T-cell (primary cell): ENCODE measurements at places on chromosomes 4 and X.
A peak's percentile ranks its signal among the peaks of the same experiment; 100 is the strongest.

- no peak for DNase-seq
These were observed 331.7 kb upstream of the ADGRL3 start for GRCh38 chr4:60868232-60868960.

DNA sequence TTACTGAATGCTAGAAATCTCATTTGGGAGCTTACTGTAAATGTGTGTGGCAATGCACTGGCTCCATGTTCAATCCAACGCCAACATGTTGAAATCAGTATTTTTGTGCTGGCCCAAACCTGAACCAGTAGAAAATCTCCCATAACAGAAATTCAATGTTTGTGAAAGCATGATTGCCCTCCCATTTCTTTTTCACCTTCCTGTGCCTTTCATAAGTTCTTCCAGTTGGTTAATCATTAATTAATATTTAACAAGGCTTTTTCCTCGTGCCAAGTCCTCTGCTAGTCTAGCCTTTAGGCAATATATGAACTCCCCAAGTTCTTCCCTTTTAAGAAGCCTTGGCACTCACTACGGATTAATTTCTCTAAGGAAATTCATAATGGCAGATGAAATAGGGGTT, 1.3 kb upstream of the PLS3 start:
- DNase-seq, result no peak

DNA sequence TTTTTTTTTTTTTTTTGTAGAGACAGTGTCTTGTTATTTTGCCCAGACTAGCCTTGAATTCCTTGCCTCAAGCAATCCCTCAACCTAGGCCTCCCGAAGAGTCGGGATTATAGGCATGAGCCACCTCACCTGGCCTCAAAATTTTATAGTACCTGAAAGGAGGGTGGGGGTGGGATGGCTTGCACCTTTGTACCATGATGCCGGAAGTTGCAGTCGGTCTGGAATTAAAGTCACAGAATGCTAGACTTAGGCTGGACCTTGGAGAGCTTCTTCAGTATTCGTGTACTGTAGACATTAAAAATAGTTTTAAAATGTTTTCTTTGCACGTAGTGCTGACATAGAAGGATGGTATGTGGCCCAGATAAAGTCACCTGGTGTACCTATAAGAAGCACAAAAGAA, 280.9 kb downstream of the STIM2 start:
- no peak for DNase-seq

GRCh38 chr4:159229164-159229563, 126.3 kb downstream of the RAPGEF2 start:
- DNase-seq, result no peak

DNA sequence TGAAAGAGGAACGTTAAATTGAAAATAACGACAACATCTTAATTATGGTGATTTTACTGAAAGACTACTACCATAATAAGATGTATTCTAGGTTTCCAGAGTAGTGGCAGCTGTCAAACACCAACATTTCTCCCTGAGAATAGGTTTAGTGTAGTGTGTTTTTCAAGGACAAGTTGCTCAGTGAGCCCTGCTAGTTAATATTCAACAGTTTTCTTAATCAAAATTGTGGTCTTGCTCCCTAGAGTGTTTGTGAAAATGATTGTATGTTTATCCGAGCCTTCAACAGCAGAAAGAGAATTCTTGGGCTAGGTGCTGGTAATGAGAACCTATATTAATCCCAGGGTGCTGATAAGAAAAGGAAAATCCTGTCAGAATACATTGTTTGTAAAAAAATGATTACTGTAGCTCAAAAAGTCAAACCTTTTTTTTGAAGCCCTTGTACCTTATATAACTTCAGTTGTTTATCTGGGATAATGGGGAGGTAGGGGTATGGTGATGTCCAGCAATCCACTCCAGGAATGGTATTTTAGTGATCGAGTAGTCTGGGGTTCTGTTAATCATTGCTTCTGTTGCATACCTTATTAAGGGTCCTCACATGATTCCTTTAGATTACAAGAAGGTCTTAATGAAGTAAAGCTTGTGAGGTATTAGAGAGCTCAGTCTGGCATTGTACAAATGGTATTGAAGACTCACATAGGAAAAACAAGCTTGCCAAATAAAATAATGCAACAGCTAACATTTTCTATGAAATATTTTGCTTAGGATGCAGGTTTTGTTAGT, 110.7 kb downstream of the CCSER1 start:
- no peak for DNase-seq

DNA sequence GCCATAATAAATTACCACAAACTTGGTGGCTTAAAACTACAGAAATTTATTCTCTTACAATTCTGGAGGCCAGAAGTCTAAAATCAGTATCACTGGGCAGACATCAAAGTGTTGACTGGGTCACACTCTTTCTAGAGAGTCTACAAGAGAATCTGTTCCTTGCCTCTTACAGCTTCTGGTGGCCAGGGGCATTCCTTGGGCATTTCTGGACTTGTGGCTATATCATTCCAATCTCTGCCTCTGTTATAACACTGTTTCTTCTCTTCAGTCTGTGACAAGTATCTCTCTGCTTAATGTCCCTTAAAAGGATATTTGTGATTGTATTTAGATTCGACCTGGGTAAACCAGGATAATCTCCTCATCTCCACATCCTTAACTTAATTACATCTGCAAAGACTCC, 207.3 kb upstream of the DCAF8L1 start:
- no peak for DNase-seq

DNA sequence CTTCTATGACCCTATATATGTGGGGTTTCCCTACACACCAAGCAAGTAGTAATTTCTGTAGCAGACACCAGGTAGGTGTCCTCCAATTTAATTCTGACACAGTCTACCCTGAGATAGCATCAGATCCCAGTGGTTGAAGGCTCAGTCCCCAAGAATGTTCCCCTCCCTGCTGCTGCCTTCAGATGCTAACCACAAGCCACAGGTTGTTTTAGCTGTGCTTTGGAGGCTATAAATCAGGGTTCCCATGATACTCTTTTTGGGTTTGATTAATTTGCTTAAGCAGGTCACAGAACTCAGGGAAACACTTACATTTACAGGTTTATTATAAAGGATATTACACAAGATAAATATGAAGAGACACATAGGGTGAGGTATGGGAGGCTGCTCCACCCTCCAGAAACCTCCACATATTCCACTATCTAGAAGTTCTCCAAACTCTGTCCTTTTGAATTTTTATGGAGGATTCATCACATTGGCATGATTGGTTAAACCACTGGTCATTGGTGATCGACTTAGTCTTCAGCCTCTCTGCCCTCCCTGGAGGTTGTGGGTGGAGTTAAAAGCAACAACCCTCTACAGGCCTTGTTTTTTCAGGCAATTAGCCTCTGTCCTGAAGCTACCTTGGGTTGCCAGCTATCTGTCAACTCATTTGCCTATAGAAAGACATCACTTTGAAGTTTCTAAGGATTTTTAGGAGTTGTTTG, 50.8 kb downstream of the GRIA2 start:
- DNase-seq, result no peak

- no peak for DNase-seq
These were observed 366.6 kb downstream of the GASK1B start for GRCh38 chr4:157806184-157806583.

GRCh38 chr4:113170805-113171468, 121.5 kb downstream of the ANK2 start:
- no peak for DNase-seq

DNA sequence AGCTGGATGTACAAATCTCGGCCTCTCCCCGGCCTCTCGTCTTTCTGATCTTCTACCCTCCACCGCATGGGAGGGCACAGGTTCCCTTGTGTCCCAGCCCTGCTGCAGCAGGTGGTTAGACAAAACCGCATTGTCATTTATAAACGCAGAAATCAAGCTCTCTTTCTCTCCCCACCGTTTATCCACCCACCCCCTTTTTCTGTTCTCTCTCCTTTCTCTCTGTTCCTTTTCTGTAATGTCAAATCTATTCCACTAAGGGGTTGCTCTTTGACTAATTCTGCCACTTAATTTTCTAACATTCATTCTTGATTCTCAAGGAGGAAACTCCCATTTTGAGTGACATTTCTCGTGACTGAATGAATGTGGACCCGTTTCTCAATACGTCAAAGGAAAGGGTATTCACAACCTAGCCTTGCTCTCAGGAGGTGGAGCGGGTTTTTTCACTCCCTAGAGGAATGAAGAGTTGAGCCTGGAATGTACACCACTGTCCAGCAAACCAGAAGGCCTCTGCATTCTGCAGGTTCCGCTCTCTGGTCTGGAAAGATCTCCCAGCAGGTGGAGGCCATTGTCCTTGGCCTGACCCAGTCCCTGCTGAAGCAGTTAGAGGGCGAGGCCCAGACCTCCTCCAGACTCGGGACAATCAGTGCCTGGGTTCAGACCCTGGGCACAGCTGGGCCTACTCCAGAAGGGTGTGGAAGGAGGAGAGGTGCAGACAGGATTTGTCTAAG, 70.9 kb upstream of the ENPP6 start:
- no peak for DNase-seq

GRCh38 chrX:69085151-69085550, 80.1 kb downstream of the PJA1 start:
- no peak for DNase-seq

DNA sequence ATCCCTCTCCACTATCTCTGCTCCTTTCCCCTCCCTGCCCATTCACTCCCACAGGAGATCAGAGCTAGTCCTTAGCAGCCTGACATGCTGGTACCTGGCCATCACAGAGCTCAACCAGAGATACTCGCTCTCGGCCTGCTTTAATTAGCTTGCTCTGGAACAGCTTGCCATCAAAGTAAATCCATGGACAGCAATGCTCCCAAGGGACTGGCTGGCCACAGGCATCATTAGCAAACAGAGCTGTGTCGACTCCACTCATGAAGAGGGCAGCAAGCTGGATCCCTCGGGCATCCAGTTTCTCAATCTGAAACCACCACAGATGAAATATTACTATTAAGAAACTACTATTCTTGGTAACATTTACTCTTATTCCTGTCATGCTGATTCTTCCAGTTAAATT, 43.4 kb upstream of the PHF8 start:
- no peak for DNase-seq

DNA sequence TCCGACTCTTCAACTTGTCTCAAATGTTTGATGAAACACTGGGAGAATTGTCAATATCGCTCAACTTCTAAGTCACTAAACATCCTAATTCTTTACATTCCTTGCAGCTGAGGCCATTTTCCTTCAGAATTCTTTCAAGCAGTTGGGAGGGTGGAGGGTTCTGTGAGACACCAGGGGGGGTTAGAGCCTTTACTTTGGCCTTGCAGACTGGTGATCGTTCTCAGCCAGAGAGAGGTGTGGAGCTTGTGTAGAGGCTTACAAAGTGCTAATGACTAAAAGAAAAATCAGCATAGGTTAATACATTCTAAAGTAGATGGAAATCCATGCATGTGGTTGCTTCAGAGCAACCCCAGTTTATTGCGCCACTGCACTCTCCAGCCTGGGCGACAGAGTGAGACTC, 21.3 kb upstream of the SOX3 start:
- DNase-seq, result no peak

- no peak for DNase-seq
These were observed 283.5 kb upstream of the FTHL17 start for GRCh38 chrX:31355206-31355955.

DNA sequence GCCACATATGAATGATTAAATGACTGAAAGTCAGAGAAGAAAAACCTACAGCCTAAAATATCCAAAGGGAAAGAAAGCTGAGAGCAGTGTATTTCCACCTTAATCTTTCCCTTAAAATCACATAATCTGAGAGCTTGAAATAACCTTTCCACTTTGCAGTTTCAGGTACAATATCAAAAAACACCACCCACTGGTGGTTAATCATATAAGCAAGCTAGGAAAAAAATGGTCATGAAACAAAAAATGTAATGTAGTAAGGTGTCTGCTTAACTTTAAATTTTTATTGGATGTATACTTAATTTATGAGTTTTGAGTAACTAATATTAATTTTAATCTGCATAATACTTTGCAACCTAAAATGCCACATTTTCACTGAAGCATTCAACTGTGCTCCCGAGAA, 3.2 kb downstream of the PRDM5 start:
- DNase-seq, result no peak

DNA sequence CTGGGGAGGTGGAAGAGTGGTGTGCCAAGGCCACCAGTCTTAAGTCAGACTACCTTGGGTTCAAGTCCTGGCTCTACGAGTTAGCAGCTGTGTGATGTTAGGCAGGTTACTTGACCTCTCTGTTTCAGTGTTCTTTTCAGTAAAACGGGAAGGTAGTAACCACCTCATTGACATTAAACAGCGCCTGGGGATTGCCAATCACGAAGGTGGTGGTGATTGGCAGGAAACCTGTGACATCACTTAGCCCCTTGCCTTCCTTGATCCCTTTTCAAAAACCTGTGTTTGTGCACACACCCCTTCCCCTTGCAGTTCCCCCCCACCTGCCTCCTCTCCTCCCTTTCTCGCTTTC, 7.6 kb downstream of the KLF3 start:
- DNase-seq, result peak; percentile 65

DNA sequence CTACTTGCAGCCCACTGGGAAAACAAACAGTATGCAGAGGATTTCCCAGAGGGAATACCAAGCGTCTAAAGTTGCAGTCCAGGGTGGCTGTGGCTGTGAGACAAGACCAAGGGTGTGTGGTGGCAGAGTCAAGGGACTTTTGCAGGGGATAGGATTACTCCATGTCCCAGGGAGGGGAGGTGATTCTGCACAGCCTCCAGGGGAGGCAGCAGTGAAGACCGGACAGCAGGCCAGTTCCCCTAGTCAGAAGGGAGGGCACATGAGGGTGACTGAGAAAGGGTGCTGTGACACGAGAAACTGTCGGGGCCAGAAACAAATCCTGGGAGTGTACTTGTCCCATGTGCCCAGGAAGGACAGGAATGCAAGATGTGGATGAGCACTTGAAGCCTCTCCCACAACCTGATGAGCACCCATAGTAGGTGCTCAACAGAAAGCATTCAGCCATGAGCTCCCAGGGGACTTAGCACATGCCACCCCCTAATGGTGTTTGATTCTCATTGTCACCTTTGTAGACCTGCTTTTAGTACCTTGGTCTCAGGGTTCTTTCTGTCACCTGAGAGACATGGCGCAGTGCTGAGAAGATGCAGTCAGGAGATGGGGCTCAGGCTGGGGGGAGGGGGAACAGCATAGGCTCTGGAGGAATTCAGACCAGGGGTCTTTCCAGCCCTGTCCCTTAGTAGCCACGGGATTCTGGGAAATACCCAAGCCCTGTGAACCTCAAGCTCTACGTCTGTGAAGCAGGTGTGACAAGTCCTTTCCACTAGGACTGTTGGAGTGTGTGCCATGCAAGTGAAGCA, 18.1 kb upstream of the HSFX3 start:
- no peak for DNase-seq

DNA sequence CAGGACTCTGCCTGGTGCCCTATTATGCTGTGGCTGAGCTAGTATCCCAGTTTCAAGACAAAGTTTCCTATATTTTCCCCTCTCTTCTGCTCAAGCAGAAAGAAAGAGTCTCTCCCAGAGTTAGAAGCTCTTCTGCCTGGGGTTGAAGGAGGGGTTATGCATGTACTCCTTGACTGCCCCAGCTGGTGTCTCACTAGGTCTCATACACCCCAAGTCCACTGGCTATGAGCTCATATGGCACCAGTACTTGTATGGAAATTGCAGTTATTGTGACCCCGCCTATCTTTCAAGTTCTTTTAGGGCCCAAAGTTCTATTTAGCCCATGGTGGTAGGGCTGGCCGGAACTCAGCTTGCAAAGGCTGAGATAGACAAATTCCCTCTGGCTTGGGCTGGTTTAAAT, 131.8 kb downstream of the NBDY start:
- DNase-seq, result no peak
